ENCODE measurements at places on chromosomes 3 and 15. TPM values are rescaled to one million over a fixed set of nuclear protein-coding genes. Genes with fewer than 3 reads are reported as not detected.

Gene EFL1
- total RNA-seq: 58.7 TPM

Gene DNAJC19
- 33.4 TPM for total RNA-seq

Gene NEIL1
- 9.7 TPM for total RNA-seq

Gene RBP2
- not detected for total RNA-seq

GRCh38 chr3:11088066-11088465, 66.2 kb upstream of the HRH1 start:
- no peak for DNase-seq
- no peak overlapping the region for H3K27ac ChIP-seq
- H3K4me1 ChIP-seq: no peaks in the 10 kb centered on the region
- no peaks in the 10 kb centered on the region for H3K36me3 ChIP-seq
- H3K4me3 ChIP-seq: no peak overlapping the region

GRCh38 chr3:18425641-18426257, 610 bp upstream of the SATB1 start:
- H3K36me3 ChIP-seq: no peaks in the 10 kb centered on the region
- peak; percentile 57 for DNase-seq
- no peak overlapping the region for H3K27ac ChIP-seq
- peaks cover 39% of the 10 kb centered on the region for H3K4me1 ChIP-seq

DNA sequence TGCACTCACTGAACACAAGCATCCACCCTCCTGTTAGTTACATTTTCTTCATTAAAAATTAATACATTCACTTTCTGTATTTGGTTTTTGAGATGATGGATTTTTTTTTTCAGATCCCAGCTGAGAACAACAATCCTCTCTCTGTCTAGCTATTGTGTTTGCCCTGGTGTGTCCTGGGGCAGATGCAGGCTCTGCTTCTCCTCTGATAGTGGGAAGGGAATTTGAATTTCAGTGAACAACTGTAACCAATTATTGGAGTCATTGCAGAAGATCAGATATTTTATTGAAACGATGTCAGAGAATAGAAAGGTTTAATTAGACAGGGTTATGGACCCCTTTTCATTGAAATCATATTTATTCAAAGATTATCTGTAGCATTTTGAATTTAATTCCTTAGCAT, 33.1 kb upstream of the RYR3 start:
- H3K27ac ChIP-seq: no peak overlapping the region
- peaks cover 24% of the 10 kb centered on the region for H3K4me1 ChIP-seq
- no peak overlapping the region for H3K4me3 ChIP-seq
- no peak for DNase-seq

DNA sequence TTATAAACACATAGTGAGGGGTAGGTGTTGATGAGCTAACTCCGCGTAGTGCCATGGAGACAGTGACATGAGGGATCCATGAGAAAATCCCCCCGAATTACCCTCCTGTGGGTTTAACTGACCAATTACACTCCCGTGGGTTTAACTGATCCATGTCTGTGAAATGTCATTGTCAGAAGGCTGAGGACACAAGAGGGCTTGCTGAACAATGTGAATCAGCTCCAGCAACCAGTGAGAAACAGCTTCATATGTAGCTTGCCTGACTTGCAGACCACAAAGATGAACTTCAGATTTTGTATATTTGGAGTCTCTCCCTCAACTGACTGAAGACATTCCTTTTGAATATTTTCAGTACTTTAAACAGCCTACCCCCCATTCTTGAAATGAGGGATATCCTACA, 144.9 kb downstream of the FBN1 start:
- H3K27ac ChIP-seq: no peak overlapping the region
- H3K27me3 ChIP-seq: no peaks in the 10 kb centered on the region
- no peaks in the 10 kb centered on the region for H3K36me3 ChIP-seq
- no peak for DNase-seq
- no peaks in the 10 kb centered on the region for H3K4me1 ChIP-seq

DNA sequence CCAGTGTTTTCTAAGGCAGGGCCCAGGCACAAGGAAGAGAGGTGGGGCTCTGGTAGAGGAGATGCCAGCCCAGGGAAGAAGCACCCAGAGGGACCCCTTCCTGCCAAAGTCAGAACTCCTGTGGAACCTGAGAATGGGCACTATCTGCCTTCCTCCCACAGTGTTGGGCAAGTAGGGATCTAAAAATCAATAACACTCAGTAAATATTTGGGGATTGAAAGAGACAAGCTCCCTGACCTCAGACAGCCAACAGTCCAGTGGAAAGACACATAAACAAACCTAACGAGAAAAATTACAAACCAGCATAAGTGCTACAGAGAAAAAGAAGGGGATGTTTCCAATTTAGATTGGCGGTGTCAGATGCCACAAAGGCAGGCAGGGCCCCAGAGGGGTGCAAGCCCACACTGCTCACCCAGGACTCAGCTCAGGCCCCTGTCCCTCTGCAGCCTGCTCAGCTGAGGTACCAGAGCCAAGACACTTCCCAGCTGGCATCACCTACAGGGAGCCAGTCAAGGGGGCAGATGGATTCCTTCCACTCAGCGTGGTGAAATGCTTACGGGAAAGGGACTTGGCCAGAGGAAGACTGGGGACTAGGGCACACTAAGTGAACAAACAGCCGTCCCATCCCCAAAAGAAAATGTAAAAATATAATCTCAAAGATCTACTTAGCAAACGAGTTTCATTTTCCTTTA, 15.9 kb downstream of the ADCY5 start:
- H3K27ac ChIP-seq: no peak overlapping the region
- no peak overlapping the region for H3K4me3 ChIP-seq
- no peaks in the 10 kb centered on the region for H3K36me3 ChIP-seq
- no peaks in the 10 kb centered on the region for H3K4me1 ChIP-seq
- no peaks in the 10 kb centered on the region for H3K27me3 ChIP-seq

DNA sequence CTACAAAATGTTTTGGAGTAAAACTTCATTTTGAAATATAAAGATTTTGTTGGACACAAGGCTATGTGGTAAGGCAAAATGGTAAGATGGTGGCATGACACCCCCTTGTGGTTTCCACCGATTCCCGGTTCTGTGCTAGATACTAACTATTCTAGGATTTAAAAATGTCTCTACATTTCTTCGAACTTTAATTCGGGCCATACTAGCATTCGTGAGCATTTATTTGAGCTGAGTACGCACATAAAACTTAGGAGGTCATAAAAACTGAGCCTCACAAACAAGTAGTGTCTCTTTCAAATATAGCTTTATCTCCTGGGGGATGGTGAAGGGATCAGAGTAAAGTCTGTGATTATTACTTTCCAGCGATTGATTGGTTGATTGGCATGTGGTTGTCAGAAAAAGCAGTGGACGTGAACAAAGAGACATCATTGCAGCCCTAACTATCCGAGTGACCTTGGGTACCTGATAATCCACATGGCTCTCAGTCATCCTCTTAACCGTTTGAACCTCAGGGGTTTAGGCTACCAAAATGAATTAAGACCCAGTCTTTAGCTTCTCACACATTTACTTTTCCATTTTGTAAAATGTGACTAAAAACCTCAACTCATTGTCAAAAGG, 1.1 kb upstream of the ZNF639 start:
- peaks cover 22% of the 10 kb centered on the region for H3K4me1 ChIP-seq
- no peaks in the 10 kb centered on the region for H3K36me3 ChIP-seq
- peak; percentile 66 for DNase-seq
- no peak overlapping the region for H3K27ac ChIP-seq

Gene LRRIQ4
- not detected for total RNA-seq

DNA sequence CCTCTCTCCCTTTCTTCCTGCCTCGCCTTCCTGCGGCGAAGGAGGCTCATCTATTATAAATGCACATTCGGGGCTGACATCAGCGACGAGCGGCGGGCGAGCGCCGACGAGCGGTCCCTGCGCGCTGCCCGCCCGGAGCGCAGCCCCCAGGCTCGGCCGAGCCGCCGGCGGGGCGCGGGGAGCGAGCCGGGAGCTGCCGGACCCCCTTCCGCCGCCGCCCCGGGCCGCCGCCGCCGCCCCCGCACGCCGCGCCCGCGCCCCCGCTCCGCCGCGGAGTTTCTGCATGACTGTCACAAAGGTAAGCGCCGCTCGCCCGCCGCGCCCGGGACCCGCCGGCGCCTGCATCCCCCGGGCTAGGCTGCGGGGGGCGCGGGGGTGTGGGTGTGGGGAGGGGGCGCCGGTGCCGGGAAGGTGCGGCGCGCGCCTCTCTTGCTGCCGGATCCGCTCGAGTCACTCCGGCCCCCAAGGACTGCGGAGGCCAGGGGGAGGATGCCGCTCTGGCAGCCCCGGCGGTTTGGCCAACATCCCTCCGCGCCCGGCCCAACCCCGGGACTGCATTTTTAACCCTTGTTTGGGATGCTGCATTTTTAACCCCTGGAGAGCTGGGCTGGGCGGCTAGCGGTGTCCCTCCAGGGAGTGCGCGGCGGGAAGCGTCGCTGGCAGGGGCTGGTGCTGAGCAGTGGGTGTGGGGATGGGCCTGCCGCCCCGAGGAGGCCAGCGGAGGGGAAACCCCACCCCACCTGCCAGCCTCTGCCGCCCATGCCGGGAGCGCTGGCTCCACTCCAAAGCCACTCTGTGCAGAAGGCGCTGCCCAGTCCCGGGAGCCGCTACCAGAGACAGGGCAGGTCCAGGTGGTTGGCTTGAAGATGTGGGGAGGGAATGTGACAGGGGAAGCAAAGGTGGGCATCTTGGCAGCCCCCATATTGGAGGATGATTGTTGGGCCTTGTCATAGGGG, at the start of gene CORO2B:
Gene CORO2B, plus strand, starts transcription at position 14 of the 956 bp plus-strand sequence. Its CDS starts 270 bp downstream, at position 284.
- peaks cover 52% of the 10 kb centered on the region for H3K27me3 ChIP-seq
- peak within 1 kb of the TSS; percentile 84 for H3K4me3 ChIP-seq
- H3K36me3 ChIP-seq: no peaks in the 10 kb centered on the region
- DNase-seq: peak; percentile 80
